ENCODE measurements at places on chromosomes 7 and 10. TPM values are rescaled to one million over a fixed set of nuclear protein-coding genes. Genes with fewer than 3 reads are reported as not detected.
A peak's percentile ranks its signal among the peaks of the same experiment; 100 is the strongest.

DNA sequence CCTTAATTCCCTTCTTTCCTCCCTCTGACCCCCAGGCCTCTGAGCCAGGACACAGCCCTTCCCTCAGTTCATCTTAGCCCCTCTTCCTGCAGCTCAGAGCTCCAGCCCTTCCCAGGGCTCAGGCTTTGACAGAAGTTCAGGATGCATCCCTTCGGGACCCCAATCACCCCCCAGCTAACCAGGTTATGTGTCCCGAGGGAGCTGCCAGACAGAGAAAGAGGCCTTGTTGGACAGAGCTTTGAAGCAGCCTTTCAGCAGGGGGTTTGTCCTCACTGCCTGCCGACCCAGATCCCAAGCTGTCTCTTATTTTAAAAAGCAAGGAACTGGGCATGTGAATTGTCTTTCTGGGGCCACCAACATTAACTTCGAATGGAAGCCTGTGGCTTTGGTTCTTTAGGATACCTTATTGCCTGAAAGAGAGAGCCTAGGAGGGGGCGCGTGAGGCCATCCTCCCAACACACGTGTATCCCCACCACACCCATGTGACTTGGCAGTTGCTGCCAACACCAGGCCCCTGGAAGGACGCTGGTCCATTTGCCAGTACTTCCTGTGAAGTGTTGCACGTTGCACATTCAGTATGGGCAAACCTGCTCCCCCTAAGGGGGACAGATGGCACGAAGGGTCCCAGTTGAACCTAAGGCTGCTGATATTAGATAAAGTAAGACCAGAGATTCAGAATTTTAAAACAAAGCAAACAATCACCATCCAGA is 858 bp downstream of the CCDC136 start:
- no peak overlapping the region for H3K4me3 ChIP-seq
- no peaks in the 10 kb centered on the region for H3K27me3 ChIP-seq
- DNase-seq = no peak
- H3K36me3 ChIP-seq = no peaks in the 10 kb centered on the region
- peaks cover 4% of the 10 kb centered on the region for H3K4me1 ChIP-seq

DNA sequence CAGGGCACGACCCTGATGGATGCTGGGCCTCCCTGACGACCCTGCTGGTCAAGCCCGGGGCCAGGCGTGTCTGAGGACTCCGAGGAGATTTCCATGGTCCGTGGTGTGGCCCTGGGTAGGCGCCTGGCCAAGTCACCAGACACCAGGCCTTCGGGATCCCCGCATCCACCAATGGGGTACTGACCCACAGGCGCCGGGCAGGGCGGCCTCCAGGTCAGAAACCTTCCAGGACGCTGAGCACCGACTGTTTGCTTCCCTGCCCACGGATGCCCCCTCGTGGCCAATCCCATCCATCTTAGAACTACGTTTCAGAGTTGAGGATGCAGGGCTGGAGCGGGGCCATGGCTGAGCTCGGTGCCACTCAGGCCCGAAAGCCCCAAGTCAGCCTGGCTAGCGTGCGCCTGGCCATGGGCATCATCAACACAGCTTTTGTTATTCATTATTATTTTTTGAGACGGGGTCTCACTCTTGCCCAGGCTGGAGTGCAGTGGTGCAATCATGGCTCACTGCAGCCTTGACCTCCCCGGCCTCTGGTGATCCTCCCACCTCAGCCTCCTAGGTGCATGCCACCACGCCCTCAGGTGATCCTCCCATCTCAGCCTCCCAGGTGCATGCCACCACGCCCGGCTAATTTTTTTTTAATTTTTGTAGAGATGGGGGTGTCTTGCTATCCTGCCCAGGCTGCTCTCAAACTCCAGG is 7.1 kb upstream of the AMZ1 start:
- H3K4me1 ChIP-seq = no peaks in the 10 kb centered on the region
- no peak overlapping the region for H3K4me3 ChIP-seq
- H3K36me3 ChIP-seq = no peaks in the 10 kb centered on the region
- no peaks in the 10 kb centered on the region for H3K27me3 ChIP-seq
- peak; percentile 62 for DNase-seq

DNA sequence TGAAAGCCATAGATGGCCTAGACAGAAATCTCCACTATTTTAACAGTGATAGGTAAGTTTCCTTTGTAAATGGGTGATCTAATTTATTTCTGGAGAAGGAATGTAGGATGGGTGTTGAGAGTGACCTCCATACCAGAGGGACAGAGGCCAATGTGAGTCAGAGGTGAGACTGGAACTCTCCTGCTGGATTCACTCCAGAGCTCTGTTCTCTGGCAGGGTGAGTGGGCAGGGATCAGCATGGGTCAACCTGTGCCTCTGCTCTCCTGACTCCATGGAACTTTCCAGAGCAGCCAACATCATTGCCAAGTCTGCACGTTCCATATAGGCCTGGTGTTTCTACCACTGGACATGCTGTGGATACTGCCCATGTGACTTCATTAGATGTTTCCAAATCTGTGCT is 11.4 kb downstream of the AKR1C3 start:
- no peaks in the 10 kb centered on the region for H3K4me1 ChIP-seq
- H3K36me3 ChIP-seq = no peaks in the 10 kb centered on the region
- no peak for DNase-seq
- H3K4me3 ChIP-seq = no peak overlapping the region
- no peaks in the 10 kb centered on the region for H3K27me3 ChIP-seq

GRCh38 chr10:84076540-84077195 is 62.6 kb upstream of the GHITM start:
- no peak overlapping the region for H3K27ac ChIP-seq
- peaks cover 2% of the 10 kb centered on the region for H3K4me1 ChIP-seq
- no peak for DNase-seq

Gene HMX2
- total RNA-seq = not detected

Gene NXPH1
- total RNA-seq = not detected

Gene CPA2
- 0.22 TPM for total RNA-seq

DNA sequence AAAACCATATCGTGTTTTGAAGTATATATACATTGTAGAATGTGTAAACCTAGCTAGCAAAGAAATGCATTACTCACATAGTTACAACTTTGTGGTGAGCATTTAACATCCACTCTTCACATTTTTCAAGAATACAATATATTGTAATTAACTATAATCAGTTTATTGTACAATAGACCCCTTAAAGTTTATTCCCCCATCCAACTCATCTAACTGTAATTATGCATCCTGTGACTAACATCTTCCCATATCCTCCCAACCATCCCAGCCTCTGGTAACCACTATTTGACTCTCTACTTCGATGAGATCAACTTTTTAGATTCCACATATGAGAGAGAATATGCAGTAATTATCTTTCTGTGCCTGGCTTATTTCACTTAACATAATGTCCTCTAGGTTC is 526.4 kb downstream of the KIF20B start:
- DNase-seq = no peak
- no peak overlapping the region for H3K4me3 ChIP-seq
- H3K27ac ChIP-seq = no peak overlapping the region
- no peaks in the 10 kb centered on the region for H3K27me3 ChIP-seq
- H3K4me1 ChIP-seq = no peaks in the 10 kb centered on the region

Gene DYDC1
- 0.72 TPM for total RNA-seq

DNA sequence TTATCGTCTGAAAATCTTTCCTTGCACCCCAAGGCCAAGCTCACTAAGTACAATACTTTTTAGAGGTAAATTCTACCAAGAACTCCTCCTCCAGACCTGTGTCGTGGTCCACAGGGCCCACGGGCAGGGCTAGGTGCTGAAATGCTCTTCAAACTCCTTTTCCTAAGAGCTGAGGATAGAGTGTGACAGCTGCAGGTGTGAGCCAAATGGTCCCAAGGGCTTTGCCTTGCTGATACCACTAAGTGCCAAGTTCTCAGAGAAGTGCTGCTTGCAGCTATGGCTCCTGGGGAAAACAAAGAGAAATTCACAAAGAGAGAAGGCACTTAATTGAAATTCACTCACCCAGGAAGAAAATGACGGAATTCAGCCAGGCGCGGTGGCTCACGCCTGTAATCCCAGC is 868.9 kb upstream of the AUTS2 start:
- no peak overlapping the region for H3K4me3 ChIP-seq
- H3K36me3 ChIP-seq = no peaks in the 10 kb centered on the region

DNA sequence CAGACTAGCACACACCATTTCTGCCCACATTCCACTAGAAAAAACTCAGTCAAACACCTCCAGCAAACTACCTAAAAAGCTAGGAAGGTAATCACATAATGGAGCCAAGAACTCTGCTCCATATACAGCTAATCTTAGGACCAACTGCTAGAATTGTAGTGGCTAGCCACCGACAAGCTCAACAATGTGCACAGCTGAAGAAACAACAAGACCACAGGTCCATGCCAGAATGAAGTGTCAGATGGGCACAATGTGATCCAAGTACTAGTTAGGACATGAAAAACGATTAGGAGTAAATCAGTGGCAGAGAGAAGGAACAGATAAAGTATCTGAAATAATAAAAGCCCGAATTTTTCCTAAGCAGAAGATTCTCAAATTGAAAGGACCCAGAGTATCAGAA is 38.6 kb downstream of the TMEM106B start:
- H3K4me1 ChIP-seq = no peaks in the 10 kb centered on the region
- H3K27ac ChIP-seq = no peak overlapping the region
- H3K36me3 ChIP-seq = no peaks in the 10 kb centered on the region
- no peak for DNase-seq

Gene TAS2R41
- total RNA-seq = not detected

GRCh38 chr7:74272305-74273038 is 16.7 kb upstream of the CLIP2 start:
- no peaks in the 10 kb centered on the region for H3K27me3 ChIP-seq
- peak overlapping the region; percentile 80 for H3K27ac ChIP-seq
- no peak overlapping the region for H3K4me3 ChIP-seq
- H3K36me3 ChIP-seq = no peaks in the 10 kb centered on the region
- peaks cover 3% of the 10 kb centered on the region for H3K4me1 ChIP-seq

- H3K36me3 ChIP-seq = no peaks in the 10 kb centered on the region
- DNase-seq = no peak
- H3K4me3 ChIP-seq = no peak overlapping the region
- no peaks in the 10 kb centered on the region for H3K4me1 ChIP-seq
- H3K27ac ChIP-seq = no peak overlapping the region
These were observed 74.5 kb downstream of the C1GALT1 start for GRCh38 chr7:7256731-7257274.

DNA sequence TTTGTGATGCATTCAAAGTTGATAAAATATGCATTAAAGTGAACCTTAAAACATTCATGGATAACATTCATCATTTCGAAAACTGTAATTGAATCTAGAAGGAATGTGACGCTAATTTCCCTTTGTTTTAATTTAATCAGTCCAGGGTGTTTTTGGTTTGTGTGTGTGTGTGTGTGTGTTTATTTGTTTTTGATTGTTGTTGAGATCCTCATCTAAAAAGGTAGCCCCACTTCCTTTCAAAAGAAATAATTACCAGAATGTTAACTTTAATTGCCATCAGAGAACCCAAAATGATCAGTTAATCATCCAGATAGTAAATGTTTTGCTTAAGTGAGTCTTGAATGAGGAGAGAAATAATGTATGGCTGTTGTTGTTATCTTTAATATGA is 74.5 kb upstream of the PTPRZ1 start:
- H3K4me1 ChIP-seq = no peaks in the 10 kb centered on the region
- no peaks in the 10 kb centered on the region for H3K36me3 ChIP-seq
- H3K27me3 ChIP-seq = no peaks in the 10 kb centered on the region
- no peak overlapping the region for H3K4me3 ChIP-seq
- H3K27ac ChIP-seq = no peak overlapping the region

DNA sequence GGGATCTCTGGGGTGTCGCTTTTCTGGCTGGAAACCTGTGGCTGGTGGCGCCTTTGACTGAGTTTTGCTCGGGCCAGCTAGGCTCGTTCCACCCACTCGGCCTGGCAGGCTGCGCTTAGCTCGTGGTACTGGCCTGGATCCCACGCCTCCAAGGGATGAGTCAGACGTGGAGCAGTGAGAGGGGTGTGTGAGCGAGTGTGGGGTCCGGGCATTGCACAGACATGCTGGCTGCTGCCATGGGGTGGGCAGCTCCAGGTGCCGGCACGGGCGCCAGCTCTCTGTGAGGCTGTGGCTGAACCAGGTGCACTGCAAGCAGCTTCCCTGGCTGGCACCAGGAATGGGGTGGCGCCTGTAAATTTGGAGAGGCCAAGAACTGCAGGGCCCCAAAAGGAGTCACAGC is 63.1 kb upstream of the CACNA2D1 start:
- H3K4me3 ChIP-seq = no peak overlapping the region
- H3K27me3 ChIP-seq = no peaks in the 10 kb centered on the region
- DNase-seq = peak; percentile 56
- no peaks in the 10 kb centered on the region for H3K36me3 ChIP-seq
- H3K4me1 ChIP-seq = no peaks in the 10 kb centered on the region
- H3K27ac ChIP-seq = no peak overlapping the region

DNA sequence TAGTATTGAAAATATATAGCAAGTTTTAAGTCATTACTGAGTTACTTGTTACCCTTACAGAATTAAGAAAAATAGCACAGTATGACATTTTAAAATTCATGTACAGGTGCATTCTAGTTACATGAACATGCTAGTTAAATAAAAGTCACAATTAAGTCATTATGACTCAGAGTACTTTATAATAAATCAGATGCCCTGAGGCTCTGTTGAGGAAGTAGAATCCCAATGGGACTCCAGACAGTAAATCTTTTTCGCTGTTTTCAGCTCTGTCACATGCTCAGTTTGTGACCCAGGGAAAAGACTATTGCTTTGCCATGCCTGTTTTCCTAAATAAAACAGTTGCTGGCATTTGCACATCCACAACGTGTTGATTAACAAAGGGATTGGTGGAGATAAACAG is 21.0 kb downstream of the NUDT13 start:
- no peak overlapping the region for H3K4me3 ChIP-seq
- H3K4me1 ChIP-seq = no peaks in the 10 kb centered on the region
- no peak overlapping the region for H3K27ac ChIP-seq

GRCh38 chr7:107152011-107152410 is 16.8 kb upstream of the HBP1 start:
- no peaks in the 10 kb centered on the region for H3K27me3 ChIP-seq
- H3K4me1 ChIP-seq = no peaks in the 10 kb centered on the region
- H3K4me3 ChIP-seq = no peak overlapping the region

Gene TSPAN13
- total RNA-seq = 5.3 TPM

DNA sequence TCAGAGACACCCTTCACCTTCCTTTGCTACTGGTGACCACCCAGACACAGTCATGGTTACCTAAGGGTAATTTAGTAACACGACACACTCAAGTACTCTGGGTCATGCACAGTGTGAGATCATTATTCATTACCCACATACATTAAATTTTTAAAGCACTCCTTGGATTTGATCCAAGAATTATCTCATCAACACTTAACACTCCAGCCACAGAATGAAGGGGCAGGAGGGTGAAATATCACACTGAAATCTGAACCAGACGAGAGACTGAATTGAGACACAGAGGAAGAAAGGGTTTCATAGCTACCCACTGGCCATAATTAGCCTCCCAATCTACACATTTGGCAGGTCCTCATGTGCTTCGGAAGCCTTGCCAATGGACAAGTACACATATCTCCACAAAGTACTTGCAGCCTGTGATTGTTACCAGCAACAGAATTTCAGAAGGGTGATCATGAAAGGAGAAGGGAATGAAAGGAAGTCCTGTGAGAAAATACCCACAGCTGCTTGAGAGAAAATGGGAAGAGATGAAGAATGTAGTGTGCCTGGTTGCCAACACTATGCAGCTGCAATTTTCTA is 189.3 kb downstream of the POLR1F start:
- H3K4me1 ChIP-seq = no peaks in the 10 kb centered on the region
- DNase-seq = no peak
- H3K27me3 ChIP-seq = no peaks in the 10 kb centered on the region
- H3K36me3 ChIP-seq = no peaks in the 10 kb centered on the region
- no peak overlapping the region for H3K27ac ChIP-seq

- no peak for DNase-seq
- no peak overlapping the region for H3K4me3 ChIP-seq
- no peaks in the 10 kb centered on the region for H3K4me1 ChIP-seq
- no peak overlapping the region for H3K27ac ChIP-seq
These were observed 25.2 kb downstream of the IQCE start for GRCh38 chr7:2583798-2584580.

All from ovary (tissue), 10 donors.